Body of pancreas (tissue), 4 donors: ENCODE measurements at places on chromosomes 2 and 18. TPM values are rescaled to one million over a fixed set of nuclear protein-coding genes. Genes with fewer than 3 reads are reported as not detected.

The DES gene
- 23.1 TPM for total RNA-seq

The RTKN gene
- 80.8 TPM for total RNA-seq

The TSN gene
- total RNA-seq, result 18.2 TPM

The CAVIN2 gene
- total RNA-seq, result 15.8 TPM

The SKOR2 gene
- not detected for total RNA-seq

The KIAA2012 gene
- not detected for total RNA-seq

DNA sequence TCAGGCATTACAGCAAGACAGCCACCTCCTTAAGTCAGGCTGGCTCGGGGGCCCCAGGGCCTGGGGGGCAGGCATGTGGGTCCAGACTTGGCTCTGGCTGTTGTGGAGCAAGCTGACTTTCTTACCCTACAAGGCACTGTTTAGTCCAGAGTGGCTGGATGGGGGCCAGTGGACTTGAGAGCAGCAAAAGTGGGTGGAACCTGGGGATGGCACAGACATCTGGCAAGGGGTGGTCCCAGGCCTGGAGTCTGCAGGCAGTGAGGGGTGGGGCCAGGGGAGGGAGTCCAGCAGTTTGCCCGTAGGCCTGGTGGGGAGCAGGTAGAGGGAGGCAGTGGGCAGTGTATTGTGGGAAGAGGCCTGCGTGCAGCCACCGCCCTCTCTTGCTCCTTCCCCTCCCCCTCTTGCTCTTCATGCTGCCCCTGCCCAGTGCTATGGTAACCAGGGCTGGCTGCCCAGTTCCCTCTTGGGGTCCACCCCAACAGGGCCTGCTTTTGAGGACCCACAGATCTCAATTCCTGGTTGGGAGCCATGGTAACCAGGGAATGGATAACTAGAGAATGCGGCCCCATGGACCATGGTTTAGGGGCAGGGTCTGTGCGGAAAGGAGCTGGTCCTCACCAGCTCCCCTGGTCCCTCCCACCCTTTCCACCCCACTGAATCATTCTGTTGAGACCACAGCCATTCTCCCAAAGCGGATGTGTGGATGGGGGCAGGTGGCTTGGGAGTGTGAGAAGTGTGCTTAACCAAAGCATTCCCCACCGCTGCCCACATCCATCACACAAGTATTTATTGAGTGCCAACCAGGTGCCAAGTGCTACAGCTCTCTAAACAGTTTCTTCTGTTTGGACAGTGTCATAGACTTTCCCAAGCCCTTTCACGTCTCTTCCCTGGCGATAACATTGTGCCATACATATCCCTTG is 19.3 kb downstream of the SPEG start:
- DNase-seq, result no peak

GRCh38 chr2:174957050-174957449 is 48.1 kb downstream of the CHN1 start:
- DNase-seq, result no peak

- no peak for DNase-seq
Measured at GRCh38 chr2:64796926-64797325, 143.2 kb upstream of the SERTAD2 start.

DNA sequence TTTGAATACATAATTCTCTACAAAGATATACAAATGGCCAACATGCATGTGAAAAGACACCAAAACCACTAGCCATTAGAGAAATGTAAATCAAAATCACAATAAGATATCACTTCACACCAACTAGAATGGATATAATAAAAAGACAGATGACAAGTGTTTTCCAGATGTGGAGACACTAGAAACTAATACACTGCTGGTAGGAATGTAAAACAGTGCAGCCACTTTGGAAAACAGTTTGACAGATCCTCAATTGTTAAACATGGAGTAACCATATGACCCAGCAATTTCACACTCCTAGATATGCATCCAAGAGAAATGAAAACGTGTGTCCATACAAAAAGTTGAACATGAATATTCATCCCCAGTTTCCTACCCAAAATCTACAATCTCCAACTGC is 9.8 kb upstream of the RAB11FIP5 start:
- no peak for DNase-seq

GRCh38 chr2:40896358-40896757 is 444.5 kb upstream of the SLC8A1 start:
- no peak for DNase-seq

- no peak for DNase-seq
Measured at GRCh38 chr2:100218552-100218951, 76.2 kb upstream of the AFF3 start.

DNA sequence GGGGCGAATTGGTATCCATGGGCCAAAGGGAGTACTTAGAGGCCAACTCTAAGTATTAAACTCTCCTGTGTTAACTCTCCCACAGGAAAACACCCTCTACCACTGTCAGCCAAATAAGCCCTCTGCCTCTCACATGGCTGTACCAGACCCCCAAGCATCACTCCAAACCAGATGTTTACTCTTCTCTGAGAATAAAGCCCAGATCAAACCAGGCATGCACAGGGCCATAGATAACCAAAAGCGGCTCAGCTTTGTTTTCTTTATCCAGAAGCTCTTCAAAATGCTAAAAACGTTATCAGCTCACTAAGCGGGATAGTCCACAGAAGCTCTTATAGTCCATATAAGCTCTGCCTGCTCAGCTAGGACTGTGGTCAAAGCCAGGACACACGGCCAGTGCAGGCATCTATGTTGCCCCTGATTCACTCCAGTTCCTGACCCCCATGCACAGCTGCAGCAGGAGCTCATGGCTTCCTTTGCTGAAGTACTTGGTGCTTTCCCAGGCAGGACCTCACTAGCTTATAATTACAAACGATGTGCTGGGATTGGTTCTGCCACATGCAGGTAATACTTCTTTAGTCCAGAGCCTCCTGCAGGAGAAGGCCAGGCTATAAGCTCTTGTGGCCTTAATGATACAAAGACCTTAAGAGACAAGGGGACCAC is 21.0 kb upstream of the SEMA4C start:
- no peak for DNase-seq

DNA sequence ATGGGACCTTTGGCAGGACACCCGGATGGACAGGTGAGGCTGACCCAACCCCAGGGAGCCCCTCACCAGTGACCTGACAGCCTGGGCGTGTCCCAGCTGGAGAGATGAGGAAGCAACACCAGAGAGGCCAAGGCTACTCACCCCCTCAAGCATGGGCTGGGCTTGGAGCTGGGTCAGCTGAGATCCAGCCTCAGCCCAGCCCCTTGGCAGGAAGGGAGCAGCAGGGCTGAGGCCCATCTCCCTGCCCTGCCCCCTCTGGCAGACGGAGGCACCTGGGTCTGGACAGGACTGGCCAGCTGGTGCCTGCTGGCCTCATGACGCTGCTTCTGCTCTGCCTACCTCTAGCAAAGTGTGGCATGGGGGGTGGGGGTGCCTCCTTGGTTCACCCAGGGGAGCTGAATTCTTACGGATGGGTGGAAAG is 37.8 kb downstream of the HS6ST1 start:
- DNase-seq, result no peak

DNA sequence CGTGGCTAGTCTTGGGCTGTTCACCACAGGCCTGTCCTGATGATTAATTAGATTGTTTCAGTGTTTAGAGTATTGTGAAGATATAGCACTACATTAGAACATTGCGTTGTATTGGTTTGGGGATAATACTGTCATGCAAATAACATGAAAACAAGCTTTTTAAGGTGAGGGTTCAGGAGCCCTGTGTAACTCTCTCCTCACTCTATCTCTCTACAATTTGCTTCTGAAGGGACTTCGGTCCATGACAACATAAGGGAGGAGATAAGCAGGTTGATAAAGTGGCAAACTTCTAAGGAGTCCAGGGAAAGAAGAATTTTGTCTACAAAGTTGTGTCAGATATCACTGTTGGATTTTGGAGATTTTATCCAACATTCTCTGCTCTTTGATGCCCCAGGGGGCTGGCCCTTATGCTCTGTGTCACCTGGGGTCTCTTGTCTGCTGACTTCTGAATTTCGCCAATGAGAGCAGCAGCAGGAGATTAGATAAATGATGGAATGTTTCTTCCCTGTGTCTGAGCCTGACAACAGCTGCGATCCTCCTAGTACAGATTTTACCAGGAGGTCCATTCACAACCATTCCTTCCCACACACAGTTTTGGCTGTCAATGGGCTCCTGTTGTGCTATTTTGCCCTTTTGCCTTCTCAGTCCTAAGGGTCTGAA is 3.3 kb downstream of the TNP1 start:
- DNase-seq, result no peak

DNA sequence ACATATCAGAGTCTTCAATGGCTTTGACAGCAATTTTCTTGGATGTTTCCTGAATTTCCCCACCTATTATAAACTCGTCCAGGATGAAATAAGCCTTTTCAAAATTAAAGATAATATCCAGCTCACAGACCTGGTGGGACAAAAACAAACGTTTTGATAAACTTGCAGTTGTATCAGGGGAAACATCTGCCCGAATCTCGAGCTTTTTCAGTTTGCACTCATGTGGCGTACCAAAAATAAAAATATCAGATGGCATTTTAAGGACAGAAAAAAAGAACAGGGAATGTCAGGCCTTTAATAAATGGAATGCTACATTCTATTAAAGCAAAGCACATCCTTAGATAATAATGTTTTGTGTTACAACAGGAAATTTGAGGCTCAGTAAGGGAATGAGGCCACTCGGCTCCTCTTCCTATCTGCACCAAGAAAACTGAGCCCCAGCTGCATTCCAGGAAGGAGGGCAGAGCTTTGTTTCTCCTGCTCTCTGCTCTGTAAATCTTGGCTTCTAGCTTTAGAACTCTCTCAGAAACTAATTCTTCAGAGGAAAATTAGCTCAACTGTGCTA is 72.1 kb downstream of the AP1S3 start:
- no peak for DNase-seq

GRCh38 chr2:202870431-202871299 is 901 bp downstream of the ICA1L start:
- DNase-seq, result peak; percentile 69

DNA sequence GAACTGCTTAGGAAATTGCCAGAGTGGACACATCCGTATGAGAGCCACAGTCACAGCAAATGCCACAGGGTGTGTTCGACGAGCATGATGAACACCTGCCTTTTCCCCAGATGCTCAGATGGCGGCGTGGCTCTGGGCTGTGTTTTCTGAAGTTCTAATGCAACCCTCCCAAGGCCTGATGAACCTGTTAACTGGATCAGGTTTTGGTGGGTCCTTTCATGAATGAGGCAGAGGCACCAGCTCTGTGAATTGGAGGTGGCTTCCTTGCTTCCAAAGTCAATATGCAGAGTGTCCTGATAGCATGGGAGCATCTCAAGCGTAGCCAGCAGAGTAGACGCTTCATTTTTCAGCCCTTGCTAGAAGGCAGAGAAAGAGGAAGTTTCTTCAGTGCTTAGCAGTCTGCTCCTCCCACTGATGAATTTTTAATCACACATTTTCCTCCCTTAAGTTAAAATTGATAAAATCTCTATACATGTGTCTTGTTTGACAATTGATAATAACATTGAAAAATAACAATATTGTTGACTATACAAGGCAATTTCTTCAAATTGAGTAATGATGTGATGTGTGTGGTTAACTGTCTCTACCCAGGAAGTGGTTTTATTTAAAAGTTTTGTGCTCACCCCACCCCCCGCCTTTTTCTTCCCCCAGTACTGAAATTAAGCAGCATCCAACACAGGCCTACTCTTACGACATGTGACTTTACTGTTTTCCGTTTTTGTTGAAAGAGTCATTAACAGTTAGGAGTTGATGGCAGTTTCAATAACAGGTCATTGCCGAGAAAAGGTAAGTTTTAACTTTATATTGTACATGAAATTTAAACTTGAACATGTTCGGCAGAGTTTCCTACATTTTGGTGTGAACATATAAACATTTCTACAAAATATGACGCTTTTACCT is at the start of gene ARHGAP15:
TSS of gene ARHGAP15 (plus strand) at position 739 of the 900 bp plus-strand sequence.
- DNase-seq, result peak; percentile 30

- DNase-seq, result no peak
Measured at GRCh38 chr2:134280231-134280630, 26.4 kb downstream of the MGAT5 start.

DNA sequence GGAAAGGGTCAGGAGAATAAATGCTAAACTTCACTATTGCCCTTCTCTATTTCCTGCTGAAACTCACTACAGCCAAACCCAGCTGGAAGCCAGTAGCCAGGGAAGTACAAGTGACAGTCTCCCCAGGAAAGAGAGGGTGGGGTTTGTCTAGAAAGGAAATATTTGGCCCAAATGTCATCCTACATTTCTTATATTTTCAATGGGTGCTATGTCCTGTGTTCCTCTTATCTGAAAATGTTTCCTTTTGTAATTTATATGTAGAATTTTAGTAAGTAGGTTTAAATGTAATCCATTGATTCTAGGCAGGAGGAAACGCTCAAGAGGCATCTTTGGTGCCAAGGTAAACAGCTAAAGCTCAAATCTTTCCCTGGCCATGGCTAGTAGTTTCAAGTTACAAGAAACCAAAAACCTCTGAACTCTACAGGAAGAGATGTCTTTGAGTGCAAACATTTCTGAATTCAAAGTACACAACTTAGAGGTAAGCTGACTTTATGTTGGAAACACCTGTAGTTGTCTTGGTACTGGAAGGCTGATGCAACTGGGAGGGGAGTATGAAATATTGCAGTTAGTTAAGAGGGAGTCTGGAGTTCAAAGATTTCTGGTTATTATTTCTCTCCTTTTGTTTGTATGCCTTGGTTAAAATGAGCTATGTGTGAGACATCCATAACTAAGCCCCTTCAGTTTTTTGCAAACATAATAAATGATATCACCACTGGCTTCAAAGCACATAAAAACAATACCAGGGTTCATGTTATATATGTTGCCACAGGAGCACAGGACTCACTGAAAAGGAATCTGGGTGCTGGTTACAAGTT is 356.1 kb upstream of the ZC3H15 start:
- peak; percentile 10 for DNase-seq

- no peak for DNase-seq
Measured at GRCh38 chr2:20516291-20516645, 69.4 kb downstream of the RHOB start.

DNA sequence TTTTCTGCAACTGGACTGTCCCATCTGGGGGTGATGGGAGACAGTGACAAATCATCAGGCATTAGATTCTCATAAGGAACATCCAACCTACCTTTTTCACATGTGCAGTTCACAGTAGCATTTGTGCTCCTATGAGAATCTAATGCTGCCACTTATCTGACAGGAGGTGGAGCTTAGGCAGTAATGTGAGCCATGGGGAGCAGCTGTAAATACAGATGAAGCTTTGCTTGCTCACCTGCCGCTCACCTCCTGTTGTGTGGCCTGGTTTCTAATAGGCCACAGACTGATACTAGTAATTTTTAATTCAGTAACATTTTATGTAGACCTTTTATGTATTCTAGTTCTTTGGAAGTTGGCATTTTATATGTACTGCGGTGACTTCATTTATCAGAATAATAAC is 180.1 kb upstream of the SPOPL start:
- DNase-seq, result peak; percentile 71

- DNase-seq, result no peak
Measured at GRCh38 chr2:223416815-223417610, 185.1 kb downstream of the SCG2 start.

DNA sequence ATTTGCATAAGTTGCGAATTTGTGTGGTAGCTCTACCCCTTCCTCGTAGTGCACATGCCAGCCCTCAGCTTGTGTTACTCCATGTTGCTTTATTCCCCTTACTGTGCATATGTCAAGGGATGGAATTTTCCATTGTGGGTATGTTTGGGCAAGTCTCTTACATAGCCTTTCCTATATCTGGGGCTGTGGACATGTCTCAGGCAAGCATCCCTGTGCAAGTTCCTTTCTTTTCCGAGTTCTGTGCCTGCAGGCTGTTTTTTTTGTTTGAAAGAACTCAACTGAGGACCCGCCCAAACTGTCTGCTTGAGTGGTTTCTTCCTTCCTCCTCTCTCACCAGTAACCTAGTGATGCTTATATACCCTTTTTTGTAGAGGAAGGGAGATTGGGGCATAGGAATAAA is 1739.1 kb upstream of the PIK3C3 start:
- no peak for DNase-seq
